ENCODE measurements at places on chromosomes 13 and 19.

DNA sequence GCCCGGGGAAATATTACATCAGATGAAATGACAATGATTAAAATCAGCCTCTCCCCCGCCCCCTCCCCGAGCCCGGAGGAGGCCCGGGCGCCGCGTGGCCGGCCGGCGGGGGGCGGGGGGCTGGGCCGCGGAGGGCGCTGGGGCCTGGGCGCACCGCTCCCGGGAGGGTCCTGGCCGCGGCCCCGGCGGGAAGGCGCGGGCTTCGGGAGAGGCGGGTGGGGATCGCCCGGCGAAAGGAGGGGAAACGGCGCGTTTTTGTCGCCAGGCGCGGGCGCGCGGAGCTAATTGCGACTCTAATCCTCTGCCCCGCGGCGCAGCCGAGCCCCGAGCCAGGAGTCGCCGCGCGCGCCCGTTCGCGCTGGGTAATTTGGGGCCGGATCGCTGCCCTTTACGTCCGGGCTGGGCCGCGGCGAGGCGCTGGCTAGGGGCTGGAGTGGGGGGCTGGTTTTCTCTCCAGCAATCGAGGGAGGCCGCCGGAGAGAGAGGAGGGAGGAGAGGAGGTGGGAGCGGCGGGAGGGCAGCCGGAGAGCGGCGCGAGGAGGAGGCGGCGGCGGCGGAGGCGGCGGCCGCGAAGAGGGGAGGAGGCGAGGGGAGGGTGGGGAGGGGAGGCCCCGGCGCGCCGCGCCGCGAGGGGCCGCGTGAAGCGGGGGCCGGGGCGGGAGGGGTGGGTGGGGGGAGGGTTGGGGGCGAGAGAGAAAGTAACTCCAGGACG, at the start of gene KCTD15:
Gene KCTD15 (plus strand): TSS at position 707 of the 712 bp plus-strand sequence. CDS start 3,585 bp downstream, outside the sequence.
- DNase-seq, result no peak

DNA sequence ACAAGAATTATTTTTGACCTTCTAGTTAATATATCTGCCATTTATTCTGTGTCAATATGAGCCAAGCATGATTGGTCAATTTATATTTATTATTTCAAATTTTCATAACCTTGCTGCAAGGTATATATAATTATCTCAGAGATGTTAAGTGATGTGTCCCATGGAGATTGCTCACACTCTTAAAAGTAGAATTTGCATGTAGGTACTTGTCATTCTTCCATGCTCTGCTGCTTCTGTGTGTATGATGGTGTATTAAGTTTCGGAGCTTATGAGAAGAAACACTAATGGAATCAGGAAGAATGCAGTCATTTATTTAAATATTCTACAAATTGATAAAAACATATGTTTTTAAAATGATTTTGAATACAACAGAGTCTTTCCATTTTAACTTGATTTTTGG, 586.8 kb upstream of the MIR17HG start:
- DNase-seq, result no peak

GRCh38 chr19:43748205-43748594, 6.6 kb downstream of the SMG9 start:
- DNase-seq, result no peak

DNA sequence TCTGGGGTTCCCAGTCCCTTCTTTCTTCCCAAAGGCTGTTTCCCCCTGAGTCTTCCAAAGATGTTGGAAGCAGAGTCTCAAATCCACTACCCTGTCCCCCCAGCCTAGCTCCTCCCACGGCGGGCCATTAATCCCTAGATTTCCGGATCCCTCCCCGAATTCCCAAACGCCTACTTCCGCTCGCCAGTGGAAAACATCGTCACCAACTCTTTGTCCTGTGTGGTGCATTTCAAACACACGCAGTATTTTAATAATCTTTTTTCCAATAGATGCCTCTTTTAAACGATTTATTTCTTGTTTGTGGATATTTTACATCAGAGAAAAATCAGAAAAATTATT, 610 bp downstream of the ZNF791 start:
- DNase-seq, result no peak

- DNase-seq, result no peak
These were observed 62.0 kb upstream of the KLF2 start for GRCh38 chr19:16262618-16263017.

DNA sequence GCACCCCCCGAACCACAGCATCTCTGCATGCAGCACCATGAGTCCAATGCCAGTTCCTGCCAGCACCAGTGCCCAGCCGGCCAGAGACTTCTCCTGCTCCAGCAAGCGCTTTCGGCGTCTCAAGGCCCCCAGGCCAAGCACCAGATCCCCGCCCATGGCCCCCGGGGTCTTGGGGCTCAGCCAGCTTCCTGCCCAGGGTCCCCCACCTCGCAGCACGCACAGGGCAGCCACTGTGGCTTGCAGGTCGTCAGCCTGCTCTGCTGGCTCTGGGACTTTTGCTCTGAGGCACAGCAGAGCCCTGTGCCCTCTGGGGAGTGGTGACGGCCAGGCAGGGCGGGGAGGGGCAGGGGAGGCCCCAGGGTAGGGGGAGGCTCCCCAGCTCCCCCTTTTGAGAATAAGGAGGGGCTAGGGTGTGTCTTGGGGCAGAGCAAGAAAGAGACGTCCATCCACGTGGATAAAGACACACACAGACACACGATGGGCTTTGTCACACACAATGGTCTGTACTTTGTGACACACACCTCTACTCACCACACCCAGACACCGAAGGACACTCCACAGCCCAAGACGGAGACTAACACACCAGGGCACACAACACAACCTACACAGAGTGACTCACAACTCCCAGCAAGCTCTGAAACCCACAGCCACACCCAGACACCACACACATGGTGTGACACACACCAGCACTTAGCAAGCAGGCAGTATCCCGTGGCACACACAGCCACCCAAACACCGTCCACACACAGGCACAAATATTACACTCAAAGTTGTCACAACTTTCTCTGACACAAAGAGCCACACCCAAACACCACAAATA, at the start of gene KCNN4:
Gene KCNN4 (minus strand): TSS at position 268 of the 820 bp plus-strand sequence. CDS start 112 bp downstream, at position 156.
- DNase-seq, result peak; percentile 71

- no peak for DNase-seq
These were observed 18.1 kb downstream of the SHANK1 start for GRCh38 chr19:50701367-50701985.

DNA sequence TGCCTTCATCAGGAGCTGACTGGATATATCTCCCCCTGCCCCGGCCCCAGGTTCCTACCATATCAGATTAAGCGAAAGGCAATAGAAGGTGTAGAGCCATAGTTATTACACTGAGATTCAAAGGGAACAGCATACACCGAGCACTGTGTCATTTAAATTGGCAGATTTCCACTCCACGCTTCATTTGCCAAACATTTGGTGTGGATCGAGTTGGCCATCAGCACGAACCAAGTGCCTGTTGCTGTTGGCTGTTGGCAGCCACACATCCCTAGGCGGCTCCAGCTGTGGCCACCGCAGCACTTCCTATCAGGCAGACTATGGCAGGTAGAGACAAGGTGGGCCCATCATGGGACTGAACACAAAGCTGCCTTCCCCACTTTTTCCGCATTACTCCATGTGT, 115.8 kb downstream of the CCNA1 start:
- no peak for DNase-seq

GRCh38 chr13:80168089-80168850, 172.7 kb downstream of the SPRY2 start:
- DNase-seq, result no peak

DNA sequence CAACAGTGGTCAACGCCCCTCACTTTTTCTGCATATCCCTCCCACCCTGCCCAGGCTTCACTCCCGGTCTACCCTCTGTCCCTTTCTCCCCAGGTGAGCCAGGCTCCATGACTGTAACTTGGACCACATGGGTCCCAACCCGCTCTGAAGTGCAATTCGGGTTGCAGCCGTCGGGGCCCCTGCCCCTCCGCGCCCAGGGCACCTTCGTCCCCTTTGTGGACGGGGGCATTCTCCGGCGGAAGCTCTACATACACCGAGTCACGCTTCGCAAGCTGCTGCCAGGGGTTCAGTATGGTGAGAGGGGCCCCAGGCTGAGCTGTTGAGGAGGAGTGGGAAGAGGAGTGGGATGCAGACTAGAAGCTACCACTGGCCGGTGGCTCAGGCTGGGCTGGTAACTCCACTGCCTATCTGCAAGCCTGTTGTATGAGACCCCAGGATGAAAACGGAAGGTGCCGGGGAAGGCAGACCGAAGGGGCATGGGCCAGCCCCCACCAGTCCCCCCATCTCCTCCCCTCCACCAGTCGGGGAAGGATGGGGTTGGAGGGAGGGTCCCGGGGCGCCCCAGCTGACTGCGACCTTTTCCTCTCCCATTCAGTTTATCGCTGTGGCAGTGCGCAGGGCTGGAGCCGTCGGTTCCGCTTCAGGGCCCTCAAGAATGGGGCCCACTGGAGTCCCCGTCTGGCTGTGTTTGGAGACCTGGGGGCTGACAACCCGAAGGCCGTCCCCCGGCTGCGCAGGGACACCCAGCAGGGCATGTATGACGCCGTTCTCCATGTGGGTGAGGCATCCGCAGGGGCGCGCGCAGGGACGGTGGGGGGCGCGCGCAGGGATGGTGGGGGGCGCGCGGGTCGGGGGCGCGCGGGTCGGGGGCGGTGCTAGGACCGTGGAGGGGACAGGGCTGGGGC, 14.4 kb downstream of the ACP7 start:
- DNase-seq, result no peak

GRCh38 chr13:38538422-38538821, 148.5 kb upstream of the FREM2 start:
- DNase-seq, result no peak

GRCh38 chr13:79585033-79585432, 104.1 kb downstream of the NDFIP2 start:
- DNase-seq, result no peak

GRCh38 chr19:18223860-18224524, 2.2 kb downstream of the PDE4C start:
- peak; percentile 48 for DNase-seq

- DNase-seq, result no peak
These were observed 21.0 kb upstream of the ATP12A start for GRCh38 chr13:24659239-24659638.

- DNase-seq, result peak; percentile 68
These were observed 28.0 kb downstream of the SH3GL1 start for GRCh38 chr19:4372165-4373012.

- peak; percentile 91 for DNase-seq
These were observed 122.2 kb downstream of the KDM4B start for GRCh38 chr19:5091018-5091683.

- no peak for DNase-seq
These were observed 29.5 kb upstream of the SACS start for GRCh38 chr13:23462815-23463559.

- peak; percentile 83 for DNase-seq
These were observed at the start of gene ELF1 for GRCh38 chr13:41019011-41019487. Gene ELF1, minus strand, starts transcription at chr13:41019316. Its CDS starts 37,262 bp downstream, at chr13:40982054.

- no peak for DNase-seq
These were observed 1.0 kb downstream of the CEBPA start for GRCh38 chr19:33301144-33301899.

GRCh38 chr19:17091758-17092333, 16.3 kb downstream of the MYO9B start:
- no peak for DNase-seq

DNA sequence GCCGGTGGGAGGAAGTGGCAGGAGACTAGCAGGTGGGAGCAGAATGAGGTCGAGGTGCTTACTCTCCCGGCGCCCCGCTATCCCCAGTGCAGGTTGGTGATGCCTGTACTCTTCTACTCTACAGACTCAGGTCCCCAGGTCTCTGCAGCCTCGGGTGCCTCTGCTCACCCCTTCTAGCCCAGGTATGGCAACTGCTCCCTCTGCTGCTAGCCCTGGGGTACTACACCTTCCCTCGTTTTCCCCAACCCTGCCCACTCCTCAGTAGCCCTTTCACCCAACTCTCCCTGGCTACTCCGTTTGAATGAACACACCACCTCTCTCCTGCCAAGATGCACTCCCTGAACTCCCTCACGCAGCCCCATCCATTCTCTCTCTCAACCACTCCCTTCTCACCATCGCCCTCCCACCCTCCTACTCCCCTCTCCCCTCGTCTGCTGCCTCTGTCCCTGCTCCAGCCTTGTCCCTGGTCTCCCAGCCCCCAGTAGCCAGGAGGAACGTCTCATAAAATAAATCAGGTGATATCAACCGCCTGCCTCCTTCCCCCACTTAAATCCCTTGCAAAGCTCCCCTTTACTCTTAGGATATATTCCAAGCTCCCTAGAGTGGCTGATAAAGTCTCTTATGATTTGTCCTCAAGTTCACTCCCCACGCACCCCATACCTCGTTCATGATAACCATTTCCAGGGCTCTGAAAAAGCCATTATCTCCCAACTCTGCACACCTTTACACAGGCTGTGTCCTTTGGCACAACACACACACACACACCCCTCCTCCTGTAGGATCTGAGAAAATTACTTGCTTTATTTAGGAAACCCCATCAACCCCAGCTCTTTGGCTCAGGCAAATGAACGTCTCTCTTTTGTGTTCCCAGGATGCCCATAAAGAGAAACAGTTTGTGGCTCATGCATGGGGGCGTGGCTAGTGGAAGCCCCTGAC, 8.2 kb upstream of the MEIS3 start:
- peak; percentile 73 for DNase-seq

DNA sequence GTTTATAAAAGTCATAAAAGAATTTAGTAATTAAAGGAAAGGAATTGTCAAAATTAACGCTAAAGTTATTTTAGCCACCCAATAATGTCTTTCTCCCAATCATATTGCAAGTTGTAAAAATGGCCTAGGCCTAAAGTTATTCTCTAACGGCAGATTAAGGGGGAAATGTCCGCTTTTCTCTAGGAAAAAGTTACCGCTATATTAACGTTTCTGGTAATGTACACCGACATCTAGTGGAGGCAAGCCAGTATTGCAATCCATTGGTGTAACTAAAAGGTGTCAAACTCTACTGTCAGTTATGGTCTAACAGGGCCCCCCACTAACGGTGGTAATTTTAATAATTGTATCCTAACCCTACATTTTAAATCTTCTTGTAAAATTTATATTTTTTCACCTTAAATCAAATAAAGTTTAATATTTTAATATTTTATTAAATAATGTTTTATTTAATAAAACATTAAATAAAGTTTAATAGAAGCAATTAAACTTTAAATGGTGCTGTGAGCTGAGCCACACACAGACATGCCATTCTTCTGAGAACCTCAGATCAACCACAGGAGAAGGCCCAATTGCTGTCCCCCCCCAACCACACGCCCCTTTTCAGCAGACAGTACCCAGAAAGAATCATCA, 35.9 kb upstream of the ZSCAN5A start:
- peak; percentile 70 for DNase-seq

GRCh38 chr19:14818588-14818987, 16.4 kb downstream of the OR7A5 start:
- no peak for DNase-seq
